ENCODE measurements at places on chromosomes 7 and 10.

DNA sequence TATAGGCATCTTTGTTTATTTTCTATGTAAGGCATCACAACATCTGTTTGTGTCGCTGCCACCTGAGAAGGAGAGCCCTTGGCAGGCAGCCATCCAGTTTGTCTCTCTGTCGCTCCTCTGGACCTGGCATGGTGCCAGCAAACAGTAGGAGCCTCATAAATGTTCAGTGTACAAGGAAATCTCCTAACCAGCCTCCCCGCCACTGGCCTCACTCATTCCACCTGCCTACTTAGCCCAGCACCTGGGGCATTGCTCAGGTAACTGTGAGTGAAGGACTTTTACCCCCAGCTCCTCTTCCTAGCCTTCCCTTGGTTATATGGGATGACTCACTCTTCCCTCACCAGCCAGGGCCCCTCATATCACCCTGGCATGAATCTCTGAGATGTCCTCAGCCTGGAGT, 61.7 kb upstream of the NPTX2 start:
- no peak for DNase-seq

DNA sequence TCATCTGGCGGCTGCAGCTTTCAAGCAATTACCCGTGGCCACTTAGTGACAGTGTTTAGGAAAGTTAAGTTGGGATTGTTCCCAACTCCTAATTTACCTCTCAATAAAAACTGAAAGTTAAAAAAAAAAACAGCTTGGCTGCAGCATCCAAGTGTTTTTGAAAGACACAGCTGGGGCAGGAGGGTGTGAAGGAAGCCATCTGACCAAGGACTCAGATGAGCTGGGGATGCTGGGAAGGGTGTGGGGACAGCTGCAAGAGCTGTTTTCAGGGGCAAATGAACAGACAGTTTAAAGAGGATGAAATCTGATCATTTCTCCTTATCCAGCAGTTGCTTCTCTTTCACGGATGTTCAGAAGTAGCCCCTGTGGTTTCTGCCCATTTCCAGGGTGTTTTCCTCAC, 129.2 kb upstream of the CDCA7L start:
- no peak for DNase-seq

GRCh38 chr7:3943779-3944520, 642.9 kb downstream of the SDK1 start:
- DNase-seq: no peak

DNA sequence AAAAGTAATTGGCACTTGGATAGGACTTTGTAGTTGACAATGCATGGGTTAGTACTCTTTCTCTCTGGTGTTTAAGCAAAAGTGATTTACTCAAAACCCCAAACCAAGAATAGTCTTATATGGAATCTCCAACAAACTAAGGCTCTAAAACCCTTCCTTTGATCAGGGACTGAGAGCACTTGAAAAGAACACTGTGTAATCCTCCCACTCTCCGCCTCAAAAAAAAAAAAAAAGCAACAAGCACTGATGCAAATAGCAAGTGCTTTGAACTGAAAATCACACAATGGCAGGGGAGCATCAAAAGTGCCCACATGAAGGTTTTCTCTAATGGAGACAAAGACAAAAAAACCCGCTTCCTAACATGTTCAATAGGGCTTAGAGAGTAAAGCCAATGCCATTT, 467.9 kb upstream of the AUTS2 start:
- no peak for DNase-seq

DNA sequence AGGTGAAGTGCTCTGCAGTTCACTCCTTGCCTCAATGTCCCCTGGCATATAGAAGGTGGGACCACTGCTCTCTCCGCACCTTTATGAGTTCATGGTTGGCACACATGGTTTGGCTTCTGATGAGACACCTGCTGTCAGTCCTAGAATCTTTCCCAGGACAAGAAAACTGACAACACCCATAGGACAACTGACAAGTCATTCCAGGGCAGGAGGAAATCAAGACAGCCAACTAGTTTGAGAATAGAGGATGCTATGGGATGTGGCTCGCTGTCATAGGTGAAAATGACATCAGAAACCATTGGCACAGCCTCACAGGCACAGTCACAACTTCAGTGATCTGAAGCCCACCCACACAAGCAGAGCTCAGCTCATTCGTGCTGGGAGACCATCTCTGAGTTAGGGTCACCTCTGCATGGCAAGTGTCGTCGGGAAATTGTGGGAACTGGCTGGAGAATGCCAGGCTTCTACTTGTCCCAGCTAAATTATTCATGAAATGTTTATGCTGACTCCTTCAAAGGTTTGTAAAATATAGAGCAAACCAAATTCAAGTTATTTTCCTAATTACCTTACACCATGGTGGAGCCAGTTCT, 762.4 kb downstream of the GRID1 start:
- DNase-seq: no peak

- DNase-seq: no peak
Measured at GRCh38 chr10:48973065-48973464, 33.4 kb upstream of the LRRC18 start.

Measured in fibroblast of pulmonary artery (primary cell).